ENCODE measurements at places on chromosomes 13 and 19.

DNA sequence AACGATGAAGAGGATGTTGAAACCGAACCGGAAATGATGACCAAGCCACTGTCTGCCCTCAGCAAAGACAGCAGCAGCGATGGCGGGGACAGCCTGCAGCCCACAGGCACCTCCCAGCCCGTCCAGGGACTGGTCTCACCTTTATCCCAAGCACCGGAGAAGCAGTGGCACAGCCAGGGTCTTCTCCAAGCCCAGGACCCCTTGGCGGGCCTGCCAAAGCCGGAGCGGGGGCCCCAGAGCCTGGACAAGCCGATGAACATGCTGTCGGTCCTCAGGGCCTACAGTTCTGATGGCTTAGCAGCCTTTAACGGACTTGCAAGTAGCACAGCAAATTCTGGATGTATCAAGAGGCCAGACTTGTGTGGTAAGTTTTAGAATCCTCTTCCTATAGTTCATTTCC, 177.0 kb downstream of the ZNF536 start:
- DNase-seq: no peak

GRCh38 chr19:2721570-2722540, 683 bp upstream of the DIRAS1 start:
- no peak for DNase-seq

- DNase-seq: no peak
Measured at GRCh38 chr19:31285744-31286143, 63.5 kb downstream of the TSHZ3 start.

DNA sequence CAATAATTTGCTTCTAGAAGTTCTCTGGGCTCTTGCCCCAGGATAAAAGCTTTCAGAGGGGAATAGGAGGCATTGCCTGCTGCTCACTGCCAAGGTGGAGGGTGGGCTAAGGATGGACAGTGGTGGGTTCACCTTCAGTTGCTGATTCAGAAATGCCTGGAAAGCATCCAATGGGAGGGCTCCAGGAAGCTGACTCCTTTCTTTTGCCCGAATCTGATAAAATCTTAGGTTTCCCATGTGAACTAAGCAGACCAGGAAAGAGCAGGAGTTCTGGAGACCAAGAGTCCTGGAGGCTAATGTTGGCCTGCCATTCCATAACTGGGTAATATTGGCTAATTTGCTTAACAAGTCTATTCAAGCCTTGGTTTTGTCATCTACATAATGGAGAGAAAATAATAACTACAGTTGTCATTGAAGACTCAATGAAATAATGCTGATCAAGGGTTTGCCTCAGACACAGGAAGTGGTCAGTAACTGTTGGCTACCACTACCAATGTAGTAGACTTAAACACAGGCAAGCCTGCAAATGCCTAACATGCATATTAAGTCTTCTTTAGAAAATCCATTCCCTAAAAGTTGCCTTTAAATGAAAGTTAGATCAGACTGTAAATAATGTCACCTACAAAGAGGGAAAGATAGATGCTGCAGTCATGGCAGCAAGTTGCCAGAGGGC, 528.4 kb upstream of the NBEA start:
- no peak for DNase-seq

- DNase-seq: no peak
Measured at GRCh38 chr13:46097015-46097414, 7.8 kb downstream of the CPB2 start.

DNA sequence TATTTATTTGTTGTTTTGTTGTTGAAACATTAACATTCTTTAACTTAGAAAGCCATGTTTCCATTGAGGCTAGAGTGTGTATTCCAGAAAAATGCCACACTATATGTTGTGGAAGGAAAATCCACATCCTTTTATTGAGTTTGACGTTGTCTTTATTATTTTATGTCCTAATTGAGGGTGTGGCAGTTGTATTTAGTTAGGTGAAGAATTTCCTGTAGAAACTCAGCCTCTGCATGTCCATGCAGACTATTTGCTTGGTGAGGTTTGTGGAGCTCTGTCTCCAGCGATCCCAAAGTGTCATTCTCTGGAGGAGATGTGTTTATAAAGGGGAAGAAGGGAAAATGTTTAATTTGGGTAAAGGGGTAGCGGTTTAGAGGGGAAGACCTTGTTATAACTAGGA, 46.6 kb downstream of the AKAP11 start:
- no peak for DNase-seq

- no peak for DNase-seq
Measured at GRCh38 chr13:67932991-67933390, 702.9 kb upstream of the PCDH9 start.

All from transverse colon (tissue), 4 donors.